Left hindlimb (tissue), 1 donor: ENCODE measurements at places on chromosomes 7 and 10.

GRCh38 chr7:101940151-101940550 is 122.7 kb downstream of the CUX1 start:
- DNase-seq = no peak

GRCh38 chr10:105840288-105840770 is 1199.2 kb downstream of the SORCS3 start:
- no peak for DNase-seq

- DNase-seq = peak; percentile 85
Measured at GRCh38 chr7:120988591-120989256, at the start of gene CPED1. TSS of gene CPED1 (plus strand) at chr7:120988711. CDS start at chr7:120989622, 911 bp downstream.

DNA sequence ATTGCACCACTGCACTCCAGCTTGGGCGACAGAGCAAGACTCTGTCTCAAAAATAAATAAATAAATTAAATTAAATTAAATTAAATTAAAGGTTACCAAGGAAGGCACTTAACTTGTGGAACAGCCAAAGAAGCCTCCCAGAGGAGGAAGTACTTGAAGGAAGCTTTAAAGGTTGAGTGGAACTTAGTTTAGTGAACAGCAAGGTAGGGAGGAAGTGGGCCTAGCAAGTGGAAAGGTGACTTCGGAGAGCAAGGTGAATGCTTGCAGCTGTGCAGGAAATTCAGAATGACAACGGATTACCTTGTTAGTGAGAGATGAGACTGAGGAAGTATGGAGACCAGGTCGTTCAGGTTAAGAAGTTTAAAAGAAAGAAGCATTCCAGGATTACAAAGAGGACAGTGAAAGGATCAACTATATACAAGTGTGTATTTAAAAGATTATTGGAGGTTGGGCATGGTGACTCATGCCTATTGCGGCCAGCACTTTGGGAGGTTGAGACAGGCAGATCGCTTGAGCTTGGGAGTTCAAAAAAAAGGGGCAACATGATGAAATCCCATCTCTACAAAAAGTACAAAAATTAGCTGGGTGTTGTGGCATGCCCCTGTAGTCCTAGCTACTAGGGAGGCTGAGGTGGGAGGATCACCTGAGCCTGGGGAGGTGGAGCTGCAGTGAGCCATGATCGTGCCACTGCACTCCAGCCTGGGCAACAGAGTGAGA is 12.8 kb upstream of the RPEL1 start:
- no peak for DNase-seq

- no peak for DNase-seq
Measured at GRCh38 chr7:4479367-4480039, 202.6 kb upstream of the FOXK1 start.

DNA sequence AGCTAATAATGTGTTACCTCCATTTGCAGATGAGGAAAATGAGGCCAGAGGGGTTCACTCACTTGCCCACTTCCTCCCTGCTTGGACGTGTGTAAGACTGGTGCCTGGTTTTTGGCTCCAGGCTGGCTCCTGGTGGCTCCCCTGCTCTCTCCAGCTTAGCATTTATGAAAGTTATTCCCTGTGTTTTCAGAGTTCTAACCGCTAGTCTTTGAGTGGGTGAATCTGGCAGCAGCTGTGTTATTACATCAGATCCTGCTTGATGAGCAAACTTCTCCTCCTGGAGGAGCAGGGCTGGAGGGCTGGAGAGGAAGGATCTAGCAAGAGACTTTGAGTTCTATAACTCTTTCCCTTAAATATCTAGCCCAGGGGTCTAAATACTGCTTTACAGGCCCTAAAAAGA is 80.9 kb upstream of the AGBL3 start:
- peak; percentile 74 for DNase-seq

DNA sequence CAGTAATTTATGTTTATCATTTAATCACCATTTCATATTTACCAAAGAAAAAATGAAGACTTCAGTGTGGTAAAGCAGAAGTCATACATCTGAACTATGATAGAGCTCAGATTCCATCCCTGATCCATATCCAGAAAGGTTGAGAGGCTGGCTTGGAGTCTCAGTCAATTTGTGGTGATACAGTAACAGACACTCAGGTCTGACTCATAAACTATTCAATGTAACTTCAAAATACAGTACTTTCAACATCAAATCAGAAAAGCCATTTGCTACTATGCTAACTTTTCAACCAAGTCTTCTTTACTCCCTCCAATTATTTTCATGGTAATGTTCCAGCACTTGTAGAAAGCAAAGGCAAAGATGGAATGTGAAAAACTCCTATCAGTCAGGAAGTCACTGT is 190.4 kb downstream of the HDAC9 start:
- no peak for DNase-seq

GRCh38 chr10:132209130-132209529 is 22.4 kb downstream of the DPYSL4 start:
- DNase-seq = no peak

DNA sequence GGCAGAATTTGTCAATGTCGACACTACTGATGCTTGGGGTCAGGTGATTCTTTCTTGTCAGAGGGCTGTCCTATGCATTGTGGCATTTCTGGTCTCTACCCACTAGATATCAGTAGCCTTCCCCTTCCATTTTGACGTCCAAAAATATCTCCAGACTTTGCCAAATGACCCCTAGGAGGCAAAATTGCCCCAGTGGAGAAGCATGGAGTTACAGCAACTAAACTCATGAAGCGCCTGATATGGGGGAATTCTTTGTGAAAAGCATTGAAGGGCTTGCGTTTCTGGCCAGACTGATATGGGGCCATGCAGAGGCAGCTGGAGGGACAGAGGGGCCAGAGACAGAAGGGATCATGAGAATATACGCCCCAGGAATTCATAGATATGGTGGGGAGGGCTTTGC is 43.6 kb downstream of the ADRB1 start:
- no peak for DNase-seq

DNA sequence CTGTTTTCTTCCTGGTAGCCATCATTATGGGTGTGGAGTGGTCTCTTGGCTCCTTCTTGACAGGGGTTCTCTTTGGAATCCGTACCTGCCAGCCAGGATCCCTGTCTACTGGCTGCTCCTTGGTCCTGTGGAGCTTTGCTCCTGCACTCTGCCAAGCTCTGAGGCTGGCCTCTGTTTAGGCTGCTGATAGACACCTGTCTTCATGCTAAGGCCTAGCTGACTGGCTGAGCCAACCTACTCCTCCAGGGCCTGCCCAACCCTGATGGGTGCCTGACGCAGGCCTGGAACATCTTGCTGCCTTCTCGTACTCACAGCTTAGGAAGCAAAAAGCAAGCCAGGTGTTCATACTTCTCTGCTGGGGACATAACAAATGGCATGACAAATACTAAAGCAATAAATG is 333.6 kb upstream of the ZNF32 start:
- DNase-seq = no peak

- DNase-seq = no peak
Measured at GRCh38 chr7:119886007-119886406, 387.0 kb upstream of the KCND2 start.

DNA sequence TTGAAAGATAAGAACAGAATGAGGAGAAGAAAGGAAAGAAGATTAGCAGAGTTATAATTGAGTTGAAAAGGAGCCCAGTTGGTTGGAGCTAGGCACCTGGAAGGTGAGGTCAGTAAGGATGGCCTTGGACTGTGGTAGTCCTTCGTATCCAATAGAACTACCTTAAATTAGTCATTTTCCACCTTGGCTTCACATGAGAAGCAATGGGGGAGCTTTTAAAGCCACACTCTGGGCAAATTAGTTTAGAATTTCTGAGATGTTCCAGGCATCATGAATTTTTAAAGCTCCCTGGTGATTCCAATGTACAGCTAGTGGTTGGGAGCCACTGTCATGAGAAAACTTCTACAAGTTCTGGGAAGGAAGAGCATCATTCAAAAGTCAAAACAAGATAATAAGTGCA is 27.3 kb upstream of the CYP3A5 start:
- no peak for DNase-seq

DNA sequence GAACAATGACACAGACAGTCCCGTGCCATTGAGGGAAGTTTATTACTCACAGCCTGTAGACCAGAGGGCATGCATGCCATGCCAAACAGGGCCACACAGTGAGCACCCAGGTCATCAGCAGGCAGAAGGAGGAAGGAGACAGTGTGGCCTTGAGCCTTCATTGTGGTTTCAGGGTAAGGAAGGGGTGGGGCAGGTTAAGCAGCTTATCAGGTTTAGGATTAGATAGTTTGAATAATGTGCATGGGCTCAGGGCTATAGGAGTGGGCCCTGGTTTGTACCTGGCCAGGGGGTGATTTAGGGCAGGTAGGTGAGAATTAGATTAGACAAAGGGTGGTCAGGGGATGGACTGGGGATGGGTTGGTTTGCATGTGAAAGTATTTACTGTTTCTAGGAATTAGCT is 67.9 kb downstream of the ADCY1 start:
- DNase-seq = no peak

DNA sequence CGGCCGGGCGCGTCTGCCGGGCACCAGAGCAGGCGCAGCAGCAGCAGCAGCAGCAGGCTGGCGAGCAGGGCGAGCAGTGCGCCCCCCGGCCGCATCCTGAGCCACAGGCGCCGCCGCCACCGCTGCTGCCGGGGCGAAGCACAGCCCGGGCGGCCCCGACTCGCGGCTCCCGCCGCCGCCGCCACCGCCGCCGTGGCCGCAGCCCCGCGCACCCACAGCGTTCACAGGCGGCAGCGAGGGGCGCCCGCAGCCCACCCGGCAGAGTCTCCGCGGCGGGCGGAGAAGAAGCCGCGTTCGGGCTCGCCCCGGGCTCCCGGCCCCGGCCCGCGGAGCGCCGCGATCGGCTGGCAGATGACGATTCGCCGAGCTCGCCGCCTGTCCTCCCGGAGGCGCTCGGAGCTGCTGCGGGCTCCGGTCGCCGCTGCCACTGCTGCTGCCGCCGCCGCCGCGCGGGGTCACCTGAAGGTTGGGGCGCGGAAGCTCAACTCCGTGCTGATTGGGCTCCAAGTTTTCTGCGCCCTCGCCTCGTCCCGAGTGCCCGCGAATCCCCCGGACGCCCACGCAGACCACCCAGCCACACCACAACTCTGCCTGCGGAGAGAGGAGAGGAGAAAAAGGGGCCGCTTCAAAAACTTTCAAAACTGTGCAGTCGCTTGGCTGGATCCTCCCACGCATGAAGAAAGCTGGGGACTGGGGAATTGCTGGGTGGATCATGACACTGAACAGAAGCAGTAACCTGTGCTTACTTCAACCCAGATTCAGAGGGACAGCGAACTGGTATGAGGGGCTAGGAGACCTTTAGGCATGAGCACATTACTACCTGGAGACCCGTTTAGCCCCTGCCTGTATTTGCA is at the start of gene ST8SIA6:
TSS of gene ST8SIA6 (minus strand) at position 435 of the 854 bp plus-strand sequence. CDS start at position 95, 340 bp downstream.
- DNase-seq = peak; percentile 76

- DNase-seq = no peak
Measured at GRCh38 chr10:97771055-97771891, 526 bp downstream of the SFRP5 start.

DNA sequence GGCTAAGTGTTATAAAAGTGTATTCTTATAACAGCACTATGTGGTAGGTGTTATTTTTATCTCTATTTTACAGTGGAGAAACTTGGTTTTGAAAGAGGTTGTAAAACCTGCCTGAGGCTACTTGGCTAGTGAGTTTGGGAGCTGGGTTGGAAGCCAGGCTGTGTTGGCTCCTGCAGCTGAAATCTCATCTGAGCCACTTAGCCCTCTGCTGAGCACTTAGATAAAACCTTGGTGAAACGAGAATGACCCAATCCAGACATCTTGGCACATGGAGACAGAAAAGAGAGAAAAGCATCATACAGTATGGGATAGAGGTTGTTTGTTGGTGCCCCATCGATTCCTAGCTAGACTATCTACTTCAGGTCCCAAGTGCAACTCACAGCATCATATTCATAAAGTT is 37.4 kb downstream of the BLNK start:
- DNase-seq = no peak

DNA sequence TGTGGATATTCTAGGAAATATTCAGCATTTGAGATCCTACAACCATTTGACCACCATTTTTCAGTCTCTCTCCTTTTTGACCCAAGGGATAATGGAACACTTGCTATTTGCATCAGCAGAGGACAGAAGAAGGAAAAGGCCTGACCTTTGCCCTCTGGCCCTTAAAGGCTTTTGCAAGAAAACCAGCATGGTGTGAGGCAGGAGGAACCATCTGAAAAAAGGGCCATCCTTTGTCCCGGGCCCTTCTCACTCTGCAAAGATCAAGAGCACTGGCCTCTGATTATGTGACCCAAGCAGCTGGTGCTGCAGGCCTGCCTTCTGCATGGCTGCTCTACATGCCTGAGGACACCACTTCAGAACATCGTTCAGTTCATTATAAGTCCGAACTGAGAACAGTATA is 133.3 kb upstream of the STK17A start:
- no peak for DNase-seq

GRCh38 chr10:91017198-91017597 is 96.3 kb upstream of the ANKRD1 start:
- no peak for DNase-seq

- no peak for DNase-seq
Measured at GRCh38 chr7:152897401-152897800, 137.8 kb downstream of the ACTR3B start.

- no peak for DNase-seq
Measured at GRCh38 chr7:106075937-106076336, 36.2 kb downstream of the SYPL1 start.

- no peak for DNase-seq
Measured at GRCh38 chr7:112084520-112084971, 121.7 kb downstream of the DOCK4 start.

- DNase-seq = no peak
Measured at GRCh38 chr7:36760856-36761762, 36.8 kb upstream of the AOAH start.

DNA sequence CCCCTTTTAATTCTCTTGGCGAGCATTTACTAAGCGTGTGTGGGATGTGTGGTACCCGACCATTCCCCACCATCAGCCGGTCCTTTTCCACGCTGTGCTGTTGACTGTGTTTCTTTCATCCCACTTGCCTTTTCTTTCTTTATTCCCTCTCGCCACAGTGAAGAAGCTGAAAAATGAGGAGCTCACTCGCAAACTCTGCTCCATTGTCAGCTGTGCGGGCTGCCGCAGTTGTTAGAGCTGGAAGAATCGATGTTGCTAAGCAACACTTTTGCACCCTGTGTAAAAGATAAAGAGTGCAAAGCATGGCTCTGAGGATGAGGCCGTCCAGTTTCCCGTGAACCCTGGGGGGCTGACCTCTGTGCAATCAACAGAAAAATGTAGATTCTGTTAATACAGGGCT is 203.1 kb upstream of the NEBL start:
- DNase-seq = no peak

DNA sequence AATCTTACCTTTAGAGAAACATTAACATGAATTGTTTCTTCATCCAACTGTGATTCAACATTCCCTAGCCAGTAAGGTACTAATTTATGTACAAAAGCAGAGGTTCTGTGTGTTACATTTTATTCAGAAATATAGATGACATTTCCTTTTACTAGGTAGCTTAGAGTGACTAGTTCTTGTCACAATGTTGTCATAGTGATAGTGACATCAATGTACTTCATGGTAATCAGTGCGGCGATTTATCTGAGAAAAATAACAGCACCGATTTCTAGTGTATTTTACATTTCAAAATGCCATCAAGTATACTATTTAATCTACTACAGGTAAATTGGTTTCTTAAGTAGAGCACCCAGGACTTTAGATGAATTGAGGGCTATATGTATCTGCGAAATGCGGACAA is 72.1 kb upstream of the DGKB start:
- DNase-seq = no peak
